ENCODE measurements at places on chromosomes 16 and 17.

- no peak for DNase-seq
Measured at GRCh38 chr17:57092171-57092570, 7.1 kb downstream of the AKAP1 start.

DNA sequence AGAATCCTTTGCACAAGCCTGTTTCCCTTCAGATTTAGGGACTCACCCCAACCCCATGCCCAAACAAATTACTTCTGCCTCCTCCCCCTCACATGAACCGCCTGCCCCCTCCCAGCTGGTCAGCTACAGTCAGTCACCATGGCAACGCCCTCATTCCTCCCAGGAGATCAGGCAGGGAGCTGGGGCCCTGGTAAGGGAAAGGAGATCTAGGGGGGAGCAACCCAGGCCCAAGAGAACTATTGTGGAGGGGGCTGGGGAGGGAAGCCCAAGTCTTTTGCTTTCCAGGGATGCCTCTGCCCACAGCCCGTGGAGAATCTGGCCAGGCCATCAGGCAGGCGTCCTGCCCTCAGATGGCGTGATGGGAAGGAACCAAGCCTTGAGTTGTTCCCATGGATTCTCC lies 2.8 kb downstream of the FAM171A2 start:
- no peak for DNase-seq

DNA sequence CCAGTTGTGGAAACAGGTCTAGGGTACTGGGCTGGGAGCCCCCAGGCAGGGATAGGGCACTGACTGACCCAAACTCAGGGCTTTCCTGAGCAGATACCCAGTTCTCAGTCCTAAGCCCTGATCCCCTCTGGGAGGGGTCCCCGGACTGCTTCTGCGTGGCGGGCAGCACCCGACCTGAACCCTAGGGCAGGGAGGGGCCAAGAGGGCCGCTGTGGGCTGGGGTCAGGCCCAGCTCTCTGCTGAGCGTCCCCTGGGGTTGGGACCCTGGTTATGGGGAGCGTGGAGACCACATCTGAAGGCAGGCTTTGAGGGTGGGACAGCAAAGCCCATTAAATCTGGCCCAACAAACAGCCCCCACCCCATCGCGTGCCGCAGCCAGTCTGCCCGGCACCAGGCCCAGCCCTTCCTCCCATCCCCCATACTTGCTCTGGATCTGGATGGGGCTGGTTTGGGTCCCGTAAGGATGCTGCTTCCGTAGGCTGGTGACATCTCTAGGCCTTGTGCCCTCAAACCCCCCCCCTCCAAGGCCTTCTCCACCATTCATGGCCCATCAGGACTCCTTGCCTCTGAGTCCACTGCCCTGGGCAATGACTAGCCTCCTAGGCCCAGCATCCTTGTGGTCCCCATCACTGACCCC lies 691 bp upstream of the FAM83G start:
- DNase-seq: no peak

DNA sequence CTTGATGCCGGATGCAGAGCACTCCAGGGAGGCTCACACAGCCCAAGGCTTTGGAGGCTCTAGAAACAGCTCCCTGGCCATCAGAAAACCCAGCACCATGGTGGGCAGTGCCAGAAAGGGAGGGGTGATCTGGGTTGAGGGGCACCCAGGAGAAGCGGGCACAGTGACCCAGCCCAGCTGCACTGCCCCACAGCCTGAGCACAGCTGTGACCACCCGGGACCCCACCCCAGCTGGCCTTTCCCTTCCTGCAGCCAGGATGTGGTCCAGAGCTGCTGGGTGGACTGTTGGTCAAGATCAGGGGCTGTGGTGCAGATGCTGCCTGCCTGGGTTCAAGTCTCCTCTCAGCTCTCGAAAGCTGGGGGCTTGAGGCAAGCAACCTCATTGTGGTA lies 223.1 kb downstream of the ZNF423 start:
- no peak for DNase-seq

GRCh38 chr17:35616536-35616935 lies 29.4 kb downstream of the AP2B1 start:
- DNase-seq: no peak

- no peak for DNase-seq
Measured at GRCh38 chr17:1003972-1004768, 7.2 kb downstream of the TIMM22 start.

DNA sequence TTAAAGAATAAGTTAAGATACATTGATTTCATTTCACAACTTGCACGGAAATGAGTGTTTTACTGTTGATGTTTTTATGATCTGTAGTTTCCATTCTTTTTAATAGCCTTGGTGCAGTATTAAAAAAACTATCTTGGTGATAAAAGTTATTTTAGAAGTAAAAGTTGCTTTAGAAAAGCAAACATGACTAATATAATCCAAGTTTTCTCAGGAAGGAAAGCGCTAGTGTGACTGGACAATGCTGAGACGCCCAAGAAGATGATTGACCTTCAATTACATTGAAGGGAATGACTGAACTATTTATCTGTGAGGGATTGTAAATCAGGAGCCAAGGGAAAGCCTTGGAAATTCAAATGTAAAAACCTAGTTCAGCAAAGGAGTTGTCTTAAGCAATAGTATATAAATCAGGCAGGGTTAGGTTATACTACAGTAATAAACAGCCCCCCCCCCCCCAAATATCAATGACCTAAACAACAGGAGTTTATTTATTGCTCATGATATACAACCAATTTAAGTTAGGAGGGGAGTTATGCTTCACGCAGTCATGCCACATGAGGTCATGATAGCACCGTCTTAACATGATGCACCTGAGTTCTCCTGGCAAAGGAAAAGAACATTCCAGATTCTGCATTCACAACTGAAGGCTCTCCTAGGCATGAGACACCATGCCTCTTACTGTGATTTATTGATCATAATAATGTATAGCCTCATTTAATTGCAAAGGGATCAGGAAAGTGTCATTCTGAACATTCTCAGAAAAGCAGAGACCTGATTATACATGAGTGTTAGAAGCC lies 443.8 kb downstream of the CDH13 start:
- DNase-seq: no peak

- no peak for DNase-seq
Measured at GRCh38 chr16:49026566-49027181, 255.0 kb downstream of the CBLN1 start.

DNA sequence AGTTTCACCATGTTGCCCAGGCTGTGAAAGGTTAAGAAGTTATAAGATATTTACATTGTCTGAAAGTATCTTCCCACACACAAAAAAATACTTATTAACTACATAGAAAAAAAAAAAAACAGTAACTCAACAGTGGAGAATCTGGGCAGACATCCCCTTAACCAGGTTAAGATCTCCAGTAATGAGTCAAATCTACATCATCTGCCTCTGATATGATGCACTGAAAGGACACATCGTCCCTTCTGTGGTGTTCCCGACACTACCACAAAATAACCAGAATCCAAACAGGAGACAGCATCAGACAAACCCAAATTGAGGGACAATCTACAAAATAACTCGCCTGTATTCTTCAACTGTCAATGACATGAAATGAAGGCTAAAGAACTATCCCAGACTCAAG lies 40.0 kb downstream of the CMTM4 start:
- DNase-seq: no peak

GRCh38 chr17:61601297-61601696 lies 10.3 kb upstream of the NACA2 start:
- no peak for DNase-seq

GRCh38 chr16:2437032-2437790 lies 8.0 kb downstream of the CCNF start:
- no peak for DNase-seq

DNA sequence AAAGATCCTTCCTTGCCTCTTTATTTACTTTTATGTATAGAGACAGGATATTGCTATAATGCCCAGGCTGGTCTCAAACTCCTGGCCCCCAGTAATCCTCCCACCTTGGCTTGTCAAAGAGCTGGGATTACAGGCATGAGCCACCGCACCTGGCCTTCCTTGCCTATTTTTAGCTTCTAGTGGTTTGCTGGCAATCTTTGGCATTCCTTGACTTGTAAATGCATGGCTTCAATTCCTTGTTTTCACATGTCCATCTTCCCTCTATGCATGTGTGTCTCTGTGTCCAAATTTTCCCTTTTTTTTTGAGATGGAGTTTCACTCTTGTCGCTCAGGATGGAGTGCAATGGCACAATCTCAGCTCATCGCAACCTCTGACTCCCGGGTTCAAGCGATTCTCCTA lies 22.5 kb downstream of the HEXIM2 start:
- DNase-seq: no peak

- no peak for DNase-seq
Measured at GRCh38 chr16:68288252-68288650, 22.5 kb downstream of the SLC7A6OS start.

- DNase-seq: no peak
Measured at GRCh38 chr17:80468781-80469493, 7.5 kb downstream of the NPTX1 start.

DNA sequence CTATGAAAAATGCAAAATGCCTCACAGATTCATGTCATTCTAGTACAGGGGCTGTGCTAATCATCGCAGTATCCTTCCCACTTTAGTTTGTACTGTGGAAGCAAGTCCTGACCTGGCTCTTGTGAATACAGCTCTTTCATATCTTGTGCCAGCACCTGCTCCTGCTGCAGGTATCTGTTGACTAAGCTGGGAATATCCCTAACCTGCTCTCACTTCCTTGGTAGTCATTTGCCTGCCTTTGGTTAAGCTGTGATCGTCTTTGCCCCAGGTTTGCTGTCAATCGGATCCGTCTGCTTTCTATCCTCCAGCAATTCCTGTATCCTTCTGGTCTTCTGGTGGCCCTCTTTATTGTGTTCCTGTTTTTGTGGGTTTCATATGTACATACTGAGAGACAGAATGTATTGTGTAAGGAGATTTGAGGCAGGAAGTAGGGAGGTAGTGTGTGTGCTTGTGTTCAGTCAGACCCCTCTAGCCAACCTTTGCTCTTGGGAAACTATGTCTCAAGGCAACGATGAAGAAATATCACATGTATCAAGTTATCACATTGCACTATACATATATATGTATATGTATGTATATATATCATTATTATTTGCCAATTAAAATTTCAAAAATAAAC lies 7.7 kb upstream of the GINS3 start:
- DNase-seq: no peak

GRCh38 chr17:55549140-55549539 lies 37.9 kb upstream of the SMIM36 start:
- no peak for DNase-seq

DNA sequence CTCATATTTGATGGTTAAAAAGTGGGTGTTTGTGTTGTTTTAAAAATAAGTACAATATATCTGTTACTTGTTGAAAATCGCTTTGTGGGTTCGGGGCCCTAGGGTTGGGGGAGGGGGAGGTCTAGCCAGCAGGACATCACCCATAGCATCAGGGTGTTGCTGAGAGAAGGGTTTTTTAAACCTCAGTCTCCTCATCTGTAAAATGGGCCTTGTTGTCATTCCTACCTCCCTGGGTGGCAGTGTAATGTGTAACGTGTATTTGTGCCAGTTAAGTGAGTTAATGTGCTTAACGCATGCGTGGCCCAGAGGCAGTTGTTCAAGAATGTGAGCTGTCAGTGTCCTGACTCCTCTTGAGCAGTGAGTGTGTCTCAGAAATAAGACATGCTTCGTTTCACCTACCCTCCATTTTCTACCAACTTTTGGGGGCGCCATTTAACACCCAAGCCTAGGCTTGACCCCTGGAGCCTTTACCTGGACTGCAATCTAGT lies 129.0 kb downstream of the CMIP start:
- no peak for DNase-seq

- DNase-seq: no peak
Measured at GRCh38 chr17:74151551-74152315, 51.7 kb upstream of the RPL38 start.

GRCh38 chr16:67969254-67970039 lies 1.0 kb upstream of the SLC12A4 start:
- no peak for DNase-seq

GRCh38 chr16:66272461-66272860 lies 94.0 kb upstream of the CDH5 start:
- no peak for DNase-seq

- no peak for DNase-seq
Measured at GRCh38 chr17:82848022-82848592, 8.3 kb upstream of the ZNF750 start.

DNA sequence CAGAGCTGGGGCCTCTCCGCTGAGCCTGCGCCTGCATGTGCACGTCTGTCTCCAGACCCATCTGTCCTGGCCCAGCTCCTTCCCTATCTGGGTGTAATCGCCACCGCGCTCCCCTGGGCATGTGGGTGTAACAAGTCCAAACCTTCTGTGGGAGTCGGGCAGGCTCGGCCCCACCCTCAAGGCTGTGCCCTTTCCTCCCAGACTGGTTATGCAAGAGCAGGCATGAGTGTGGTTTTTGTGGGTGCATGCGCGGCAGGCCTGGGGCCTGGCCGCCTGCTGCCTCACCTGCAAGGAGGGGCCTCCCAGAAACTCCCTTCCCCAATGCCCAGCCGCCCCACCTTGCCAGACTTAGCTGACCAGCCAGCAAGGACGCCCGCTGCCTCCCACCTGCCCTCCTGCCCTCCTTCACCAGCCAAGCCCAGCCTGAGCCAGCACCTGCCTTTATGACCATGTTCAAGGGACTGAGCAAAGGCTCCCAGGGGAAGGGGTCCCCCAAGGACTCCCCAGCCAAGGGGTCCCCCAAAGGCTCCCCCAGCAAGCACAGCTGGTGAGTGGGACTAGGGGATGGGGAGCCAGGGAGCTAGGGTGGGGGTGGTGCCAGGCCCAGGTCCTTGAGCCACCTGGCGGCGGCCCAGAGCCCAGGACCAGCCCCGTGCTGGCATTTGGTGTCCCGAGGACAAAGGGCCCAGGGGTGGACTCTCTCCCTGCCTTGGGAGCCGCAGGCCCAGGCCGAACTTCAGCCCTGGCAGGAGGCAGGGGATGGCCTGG lies at the start of gene EVPLL:
Gene EVPLL, plus strand, starts transcription at position 342 of the 768 bp plus-strand sequence. CDS start 3,160 bp downstream, outside the sequence.
- DNase-seq: no peak

DNA sequence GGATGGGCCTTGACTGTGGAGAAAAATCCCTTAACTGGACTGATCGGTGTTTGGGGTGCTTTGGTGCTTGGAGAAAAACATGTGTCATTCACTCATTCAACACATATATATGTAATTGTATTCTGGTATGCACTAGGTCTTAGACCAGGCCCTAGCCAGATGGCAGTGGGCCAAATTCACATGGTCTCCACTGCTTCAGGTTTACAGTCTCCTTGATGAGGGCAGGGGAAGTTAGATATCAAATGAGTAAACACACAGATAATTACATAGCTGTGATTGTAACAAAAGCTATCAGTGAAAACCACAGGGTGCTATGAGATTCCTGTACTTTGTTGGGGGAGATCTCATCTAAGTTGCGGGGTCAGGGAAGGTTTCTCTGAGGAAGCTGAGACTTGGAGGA lies 78.8 kb downstream of the WWP2 start:
- DNase-seq: no peak

- no peak for DNase-seq
Measured at GRCh38 chr17:59757470-59757869, 50.0 kb downstream of the VMP1 start.

DNA sequence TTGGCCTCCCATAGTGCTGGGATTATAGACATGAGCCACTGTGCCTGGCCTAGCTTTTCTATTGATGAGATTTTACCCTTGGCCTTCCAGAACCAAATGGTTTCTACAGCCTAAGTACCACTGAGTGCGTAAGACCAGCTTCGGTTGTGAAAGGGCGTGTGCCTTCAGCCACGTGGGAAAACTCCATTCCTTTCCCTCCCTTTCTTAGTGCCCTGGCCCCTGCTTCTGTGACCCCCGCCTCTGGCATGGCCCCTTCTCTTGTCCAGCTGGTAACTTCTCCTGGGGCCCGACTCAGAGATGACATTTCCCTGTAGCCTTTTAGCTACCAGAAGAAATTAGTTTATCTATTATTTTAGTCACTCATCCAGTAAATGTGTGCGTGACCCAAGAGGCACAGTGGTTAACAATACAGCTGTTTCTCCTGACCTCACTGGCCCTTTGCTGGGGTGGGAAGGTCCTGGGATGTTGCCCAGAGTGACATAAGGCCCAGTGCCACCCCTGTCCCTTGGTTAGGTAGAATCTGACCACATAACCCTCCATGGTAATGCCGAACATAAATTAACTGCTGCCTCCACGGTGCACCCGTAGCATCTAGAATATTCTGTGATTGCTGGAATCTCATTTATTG lies 97.3 kb downstream of the PLCG2 start:
- DNase-seq: no peak
